ENCODE measurements at places on chromosomes 7 and 10.

- DNase-seq = no peak
Observed at GRCh38 chr7:55552320-55553023, 19.8 kb downstream of the VOPP1 start.

DNA sequence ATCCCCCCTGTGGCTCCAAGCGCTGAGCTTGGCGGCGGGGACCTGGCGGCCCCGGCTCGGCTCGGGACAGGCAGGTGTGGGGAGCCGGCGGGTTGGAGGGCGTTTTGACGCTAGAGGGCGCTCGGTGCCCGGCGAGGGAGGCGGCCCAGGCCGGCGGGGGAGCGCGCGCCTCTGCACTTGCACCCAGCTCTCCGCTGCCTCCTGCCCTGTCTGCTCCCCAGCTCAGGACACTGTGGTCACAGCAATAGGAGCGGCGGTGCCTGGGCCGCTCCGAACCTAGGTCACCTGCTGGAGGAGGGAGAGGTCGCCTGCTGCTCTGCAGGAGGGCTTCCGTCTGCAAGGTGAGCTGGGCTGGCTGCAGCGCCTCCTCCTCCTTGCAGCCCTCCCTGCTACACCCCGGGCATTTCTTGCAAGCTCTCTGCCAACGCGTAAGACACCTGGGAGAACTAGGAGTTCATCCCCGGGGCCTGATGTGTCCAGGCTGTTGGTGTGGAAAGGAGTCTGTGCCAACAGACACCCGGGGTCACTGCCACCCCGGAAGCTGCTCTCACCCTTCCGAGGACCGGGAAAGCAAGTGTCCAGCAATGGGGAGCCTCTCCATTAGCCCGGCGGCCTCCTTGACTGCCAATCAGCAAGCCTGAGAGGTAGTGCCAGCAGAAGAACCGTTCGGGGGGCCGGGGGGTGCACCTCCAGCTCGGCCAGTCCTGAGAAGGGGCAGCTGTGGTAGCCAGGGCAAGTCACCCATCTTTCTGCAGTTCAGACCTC lies 620.4 kb downstream of the GALNT17 start:
- no peak for DNase-seq

DNA sequence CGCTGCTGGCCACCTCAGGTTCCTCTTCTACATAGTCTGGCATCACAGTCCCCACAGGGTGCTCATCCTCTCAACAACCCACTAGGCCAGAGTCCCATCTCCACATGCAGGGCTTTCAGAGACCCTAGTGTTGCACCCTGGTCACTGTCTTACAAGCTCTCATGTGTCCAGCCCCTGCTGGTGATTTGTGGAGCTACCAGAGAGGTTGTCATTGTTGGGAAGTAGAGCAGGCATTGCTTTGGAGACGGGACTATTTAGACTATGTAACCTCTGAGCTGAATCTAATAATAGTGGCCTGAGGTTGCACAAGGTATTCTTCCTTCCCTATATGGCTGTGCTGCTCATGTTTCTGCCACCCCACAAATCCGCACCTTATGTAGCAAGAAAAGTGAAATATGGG lies 135.3 kb upstream of the VWC2 start:
- no peak for DNase-seq

GRCh38 chr10:472241-472910 lies 217.1 kb downstream of the DIP2C start:
- no peak for DNase-seq

DNA sequence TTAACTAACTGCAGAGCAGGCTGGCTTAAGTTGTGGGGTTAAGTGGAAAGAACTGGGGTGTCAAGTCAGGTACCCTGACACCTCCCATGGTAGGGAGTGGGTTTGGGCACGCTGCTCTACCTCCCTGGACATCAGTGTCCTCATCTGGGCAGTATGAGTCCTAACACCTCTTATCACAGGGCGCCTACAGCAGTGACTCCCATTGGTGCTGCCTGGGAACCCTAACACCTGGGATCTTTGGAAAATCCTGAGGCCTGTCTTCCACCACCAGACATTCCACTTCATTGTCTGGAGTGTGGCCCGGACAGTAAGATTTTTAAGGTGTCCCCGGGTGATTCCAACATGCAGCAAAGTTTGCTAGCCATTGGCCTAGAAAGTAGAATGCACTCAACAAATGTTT lies 239.1 kb downstream of the SKAP2 start:
- DNase-seq = no peak

GRCh38 chr7:4234498-4234855 lies 447.6 kb upstream of the FOXK1 start:
- no peak for DNase-seq

GRCh38 chr7:27175626-27176523 lies 1.8 kb upstream of the HOXA10 start:
- DNase-seq = no peak

GRCh38 chr7:124088590-124088989 lies 55.7 kb upstream of the TMEM229A start:
- no peak for DNase-seq

DNA sequence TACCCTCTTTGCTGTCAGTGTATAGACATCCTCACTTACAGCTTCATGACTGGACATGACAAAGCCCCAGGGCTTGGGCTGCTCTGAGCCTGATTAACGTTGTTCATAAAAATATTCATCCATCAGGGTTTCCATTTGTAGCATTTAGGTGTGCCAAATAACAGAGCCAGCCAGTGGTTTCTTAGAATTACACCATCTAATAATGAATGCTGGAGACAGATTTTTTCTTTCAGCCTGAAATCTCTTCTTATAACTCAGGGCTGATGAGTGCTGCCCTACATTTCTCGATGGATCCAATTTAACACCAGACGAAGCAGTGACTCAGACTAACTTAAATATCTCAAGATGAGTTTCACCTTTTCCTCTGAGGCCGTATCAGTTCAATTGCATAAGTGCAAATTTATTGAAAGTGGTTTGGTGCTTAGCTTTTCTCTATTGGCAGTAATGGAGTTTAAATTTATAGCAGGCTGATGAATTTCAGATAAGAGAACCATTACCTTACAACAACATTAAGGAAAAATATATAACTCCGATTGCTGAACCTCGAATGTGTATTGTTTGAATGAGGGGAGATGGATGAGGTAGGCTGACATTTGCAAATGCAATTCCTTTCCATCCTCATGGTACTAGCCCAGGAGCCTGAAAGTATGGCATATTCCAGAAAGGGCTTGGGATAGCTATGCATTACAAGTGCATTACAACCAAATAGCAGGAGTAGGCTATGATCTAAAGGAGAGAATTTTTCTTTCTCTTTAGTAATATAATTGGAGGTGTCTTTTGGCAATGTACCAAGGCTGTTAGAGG lies 900.6 kb downstream of the KCNMA1 start:
- no peak for DNase-seq

- no peak for DNase-seq
Observed at GRCh38 chr7:7706101-7706511, 12.3 kb downstream of the RPA3 start.

- no peak for DNase-seq
Observed at GRCh38 chr7:133040674-133041073, 41.2 kb downstream of the CHCHD3 start.

GRCh38 chr7:91789086-91789485 lies 91.4 kb downstream of the MTERF1 start:
- DNase-seq = no peak

GRCh38 chr10:75111907-75112679 lies 637 bp downstream of the SAMD8 start:
- DNase-seq = peak; percentile 39

DNA sequence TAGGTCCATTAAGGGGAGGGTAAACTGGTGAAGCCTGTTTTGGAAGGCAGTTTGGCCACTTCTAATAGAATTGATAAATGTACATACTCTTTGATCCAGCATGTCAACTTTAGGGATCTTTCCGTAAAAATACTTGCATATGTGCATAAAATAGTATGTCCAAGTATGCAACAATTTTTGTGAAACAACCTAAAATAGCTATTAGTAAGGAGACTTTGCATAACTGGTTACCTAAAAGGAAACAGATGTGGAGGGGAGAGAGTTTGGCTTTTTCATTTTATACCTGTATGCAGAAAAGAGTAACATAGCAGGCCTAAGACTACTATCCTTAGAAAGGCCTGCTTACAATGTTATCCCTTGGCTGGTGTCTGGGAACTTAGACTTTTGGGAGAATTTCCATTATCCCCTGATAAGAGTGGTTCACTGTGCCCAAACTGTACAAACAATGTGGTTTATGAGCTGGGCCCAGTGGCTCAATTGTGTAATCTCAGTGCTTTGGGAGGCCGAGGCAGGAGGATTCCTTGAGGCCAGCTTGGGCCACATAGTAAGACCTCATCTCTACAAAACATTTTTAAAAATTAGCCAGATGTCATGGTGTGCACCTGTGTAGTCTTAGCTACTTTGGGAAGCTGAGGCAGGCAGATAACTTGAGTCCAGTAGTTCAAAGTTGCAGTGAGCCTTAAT lies 21.3 kb downstream of the PTPN12 start:
- no peak for DNase-seq

DNA sequence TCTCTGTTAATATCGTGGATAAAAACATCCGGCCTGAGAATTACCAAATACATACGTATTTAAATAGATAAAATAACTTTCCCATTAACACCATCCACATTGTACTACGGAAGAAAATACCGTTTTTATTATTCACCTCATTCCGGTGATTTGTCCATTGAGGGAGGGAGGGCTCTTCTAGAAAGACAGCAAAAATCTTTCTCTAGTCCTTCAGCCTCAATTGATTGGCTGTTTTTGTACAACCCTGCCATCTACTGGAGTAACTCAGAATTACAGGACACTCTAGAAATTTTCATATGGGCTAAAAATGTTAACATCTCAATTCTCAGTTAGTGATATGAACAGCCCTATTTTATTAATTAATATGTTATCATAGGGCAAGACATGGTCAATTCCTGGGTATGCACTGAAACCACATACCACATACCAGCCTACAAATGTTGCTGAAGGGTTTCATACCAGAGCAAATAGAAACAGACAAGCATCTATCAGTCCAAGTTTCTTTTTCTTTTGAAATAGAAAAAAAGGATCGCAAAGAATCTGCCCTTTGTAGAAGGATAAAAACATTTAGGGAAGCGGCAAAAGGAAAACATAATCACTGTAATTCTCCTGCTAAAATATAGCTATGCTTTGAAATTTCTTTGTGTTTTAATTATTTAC lies 55.8 kb upstream of the CDCA7L start:
- DNase-seq = no peak

DNA sequence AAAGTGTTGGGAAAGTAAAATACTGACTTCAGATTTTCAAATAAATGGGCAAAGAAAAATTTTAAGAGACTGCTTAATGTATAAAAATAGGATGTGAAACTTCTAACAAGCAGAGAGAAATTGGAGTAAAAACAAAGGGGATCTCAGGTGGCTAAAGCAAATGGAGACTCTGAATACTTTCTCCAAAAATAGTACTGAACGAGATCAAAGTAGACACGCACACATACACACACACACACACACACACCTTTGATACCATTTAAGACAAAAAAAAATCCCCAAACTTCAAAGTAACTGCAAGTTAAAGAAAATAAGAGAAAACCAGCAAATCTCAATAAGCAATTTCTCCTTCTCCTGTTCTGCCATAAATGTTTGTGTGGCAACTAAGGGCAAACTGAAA lies 307.3 kb downstream of the CRPPA start:
- DNase-seq = no peak

DNA sequence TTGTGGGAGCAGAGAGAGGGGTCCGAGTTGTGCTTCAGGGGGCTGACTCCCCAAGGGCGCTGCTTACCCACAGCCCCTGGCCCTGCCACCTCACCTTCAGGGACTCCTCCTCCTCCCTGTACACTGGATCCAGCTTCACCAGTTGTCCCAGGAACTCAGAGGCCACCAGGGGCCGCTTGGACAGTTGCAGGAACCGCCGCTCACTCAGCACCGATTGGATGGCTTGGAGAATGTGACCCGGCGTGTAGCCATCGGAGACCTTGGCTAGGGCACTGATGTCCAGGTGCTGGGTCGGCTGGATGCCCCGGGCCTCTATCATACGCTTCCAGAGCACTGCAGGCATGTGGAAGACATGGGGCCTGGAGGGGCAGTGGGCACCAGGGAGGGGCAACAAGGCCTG lies 4.5 kb upstream of the ASB10 start:
- no peak for DNase-seq

DNA sequence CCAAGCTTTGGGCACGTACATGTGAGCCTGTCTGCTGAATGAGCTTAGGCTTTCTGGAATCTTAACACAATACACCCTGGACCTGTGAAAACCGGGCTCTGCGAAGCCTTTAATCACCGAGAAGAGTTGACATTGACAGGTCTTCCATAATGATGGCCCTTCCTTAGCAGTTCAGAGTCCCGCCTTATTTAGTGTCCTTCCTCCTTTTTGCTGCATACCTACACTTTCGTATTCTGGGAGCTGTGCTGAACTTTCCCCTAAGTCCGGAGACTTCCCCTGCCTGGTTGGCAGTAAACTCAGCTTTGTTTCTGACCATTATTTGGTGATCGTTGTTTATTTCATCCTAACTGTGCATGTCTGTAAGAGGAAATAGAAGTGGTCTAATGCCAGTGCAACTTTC lies 212.0 kb downstream of the CAMK1D start:
- DNase-seq = no peak

DNA sequence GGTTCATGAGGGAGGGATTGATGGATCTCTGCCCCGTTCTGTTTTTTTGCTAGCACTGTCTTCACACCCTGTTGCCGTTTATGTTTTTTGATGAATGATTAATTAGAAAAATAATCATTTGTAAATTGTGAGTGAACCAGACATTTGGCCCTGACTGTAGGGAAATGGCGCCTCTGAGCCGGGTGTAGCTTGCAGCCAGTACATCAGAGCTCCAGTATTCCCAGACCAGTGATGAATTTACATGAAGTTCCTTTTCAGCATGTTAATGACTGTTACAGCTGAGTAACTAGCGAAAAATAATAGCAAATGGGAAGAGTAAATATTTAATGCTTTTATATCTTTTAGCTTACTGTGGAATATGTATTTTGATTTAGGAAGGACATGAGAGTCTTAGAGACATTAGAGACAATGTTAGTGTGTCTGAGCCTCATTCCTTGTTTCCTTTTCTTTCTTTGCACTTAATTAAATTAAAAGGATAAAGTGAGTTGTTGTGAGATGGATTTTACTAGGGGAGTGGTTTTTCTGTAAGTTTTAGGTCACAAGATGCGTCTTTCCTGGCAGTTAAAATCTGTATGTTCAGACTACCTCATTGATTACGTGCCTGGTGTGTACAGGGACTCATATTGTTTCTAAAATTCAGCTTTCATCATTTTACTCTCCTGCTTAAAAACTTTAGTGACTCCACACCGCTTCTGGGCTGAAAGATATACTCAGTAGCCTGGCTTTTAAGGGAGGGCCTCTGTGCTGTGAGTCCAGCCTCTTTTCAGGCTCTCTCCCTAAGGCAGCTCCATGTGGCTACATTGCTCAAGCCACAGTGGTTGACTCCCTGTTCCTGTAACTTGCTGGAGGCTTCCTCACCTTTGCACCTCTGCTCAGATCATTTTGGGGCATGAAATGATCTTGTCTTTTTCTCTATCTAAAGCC lies 86.4 kb downstream of the AUTS2 start:
- DNase-seq = no peak
